ENCODE measurements at places on chromosomes 16 and 17. TPM values are rescaled to one million over a fixed set of nuclear protein-coding genes. Genes with fewer than 3 reads are reported as not detected.

DNA sequence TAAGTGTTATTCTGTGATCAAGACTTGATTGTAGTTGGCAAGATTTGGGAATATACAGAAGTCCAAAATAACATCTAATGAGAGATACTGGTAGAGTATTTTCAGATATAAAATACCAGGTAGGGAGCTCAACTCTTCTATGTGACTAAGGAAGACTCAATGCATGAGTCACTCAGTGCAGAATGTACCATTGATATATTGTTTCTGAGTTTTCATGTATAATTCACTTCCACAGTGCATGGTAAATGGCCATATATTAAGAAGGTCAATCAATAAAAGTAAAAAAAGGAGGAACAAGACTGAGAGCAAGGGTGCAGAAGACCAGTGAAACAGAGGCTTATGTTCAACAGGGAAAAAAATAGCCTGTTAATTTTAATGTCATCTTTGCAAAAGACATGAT is 1387.9 kb downstream of the CDH8 start:
- DNase-seq, result no peak

DNA sequence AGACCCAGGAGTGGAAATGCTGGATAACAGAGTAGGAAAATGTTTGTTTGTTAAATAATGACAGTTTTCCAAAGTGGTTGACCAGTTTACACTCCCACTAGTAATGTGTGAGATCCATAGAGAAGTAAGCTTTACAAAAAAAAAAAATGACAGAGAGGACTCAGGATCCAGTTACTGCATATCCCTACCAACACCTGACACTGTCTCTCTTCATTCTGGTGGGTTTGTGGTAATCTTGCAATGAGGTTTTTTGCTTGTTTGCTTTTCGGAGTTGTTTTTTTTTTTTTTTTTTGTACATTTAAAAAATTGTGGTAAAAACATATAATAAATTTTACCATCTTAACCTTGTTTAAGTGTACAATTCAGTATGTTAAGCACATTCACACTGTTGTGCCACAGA is 23.6 kb upstream of the HOXB9 start:
- DNase-seq, result no peak

DNA sequence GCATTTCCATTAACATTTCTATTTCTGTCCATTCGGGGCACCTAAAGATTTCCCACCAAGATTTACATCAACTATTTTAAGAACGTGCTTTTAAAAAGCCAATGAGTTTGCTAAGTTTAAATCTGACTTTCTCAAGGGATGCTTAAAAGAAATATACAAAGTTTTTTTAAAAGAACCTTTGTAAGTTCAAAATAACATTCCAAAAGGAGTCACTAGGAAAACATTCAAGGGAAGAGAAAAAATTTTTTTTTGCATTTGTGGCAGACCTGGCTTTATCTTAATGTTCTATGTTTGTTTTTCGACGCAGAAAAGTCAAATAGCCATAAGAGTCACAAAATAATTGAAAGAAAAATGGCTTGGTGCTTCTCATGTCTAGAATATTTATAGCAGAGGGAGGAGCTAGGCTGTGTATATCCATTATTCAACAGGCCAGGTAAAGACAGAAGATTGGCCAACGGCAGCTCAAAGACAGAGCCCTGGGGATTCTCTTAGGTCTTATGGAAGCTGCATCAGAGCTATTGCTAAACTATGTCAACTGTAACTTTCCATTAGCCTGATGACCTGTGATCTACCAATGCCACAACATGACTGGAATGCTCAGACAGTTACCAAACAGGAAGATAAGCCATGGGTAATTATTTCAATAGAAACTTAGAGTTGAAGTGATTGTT is 37.8 kb upstream of the MYOCD start:
- DNase-seq, result no peak

CDR2L gene
- 23.9 TPM for total RNA-seq

MRM1 gene
- 5.9 TPM for total RNA-seq

GRCh38 chr16:71895679-71896365 is 491 bp downstream of the IST1 start:
- peak; percentile 68 for DNase-seq
